ENCODE measurements at places on chromosomes 11 and 22.

DNA sequence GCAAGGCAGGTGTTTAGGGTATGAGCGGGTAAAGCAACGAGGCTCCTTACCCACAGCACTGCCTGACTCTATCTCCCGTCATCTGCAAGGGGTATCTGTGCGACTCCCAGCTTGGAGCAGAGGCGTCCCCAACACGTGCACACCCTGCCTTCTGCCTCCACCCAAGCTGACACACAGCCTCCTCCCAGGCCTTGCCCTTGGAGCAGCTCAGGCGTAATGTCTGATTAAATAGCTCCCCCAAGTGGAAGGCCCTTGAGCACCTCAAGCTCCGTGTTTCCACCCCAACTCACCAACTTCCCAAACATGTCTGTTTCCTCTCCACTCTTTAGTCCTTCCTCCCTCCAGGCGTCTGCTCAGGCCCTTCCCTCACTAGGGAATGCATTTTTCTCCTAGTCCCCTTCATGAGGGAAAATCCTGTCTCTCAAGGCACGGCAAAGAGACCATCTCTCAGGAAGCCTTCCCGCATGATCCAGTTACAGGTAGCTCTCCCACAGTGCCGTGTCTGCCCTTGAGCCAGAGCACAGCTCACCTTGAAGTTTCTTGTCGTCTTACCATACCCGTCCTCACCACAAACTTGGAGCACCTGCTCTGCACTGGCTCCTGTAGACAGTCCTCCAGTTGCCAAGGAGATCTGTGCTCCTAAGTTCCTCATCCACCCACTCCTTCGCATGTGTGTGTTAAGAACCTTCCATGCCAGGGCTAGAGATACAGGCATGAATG lies 15.8 kb downstream of the CYB5R2 start:
- DNase-seq = no peak

GRCh38 chr11:35564245-35564595 lies 38.8 kb upstream of the PAMR1 start:
- DNase-seq = no peak

GRCh38 chr11:64592656-64593055 lies 1.6 kb downstream of the SLC22A12 start:
- DNase-seq = no peak

DNA sequence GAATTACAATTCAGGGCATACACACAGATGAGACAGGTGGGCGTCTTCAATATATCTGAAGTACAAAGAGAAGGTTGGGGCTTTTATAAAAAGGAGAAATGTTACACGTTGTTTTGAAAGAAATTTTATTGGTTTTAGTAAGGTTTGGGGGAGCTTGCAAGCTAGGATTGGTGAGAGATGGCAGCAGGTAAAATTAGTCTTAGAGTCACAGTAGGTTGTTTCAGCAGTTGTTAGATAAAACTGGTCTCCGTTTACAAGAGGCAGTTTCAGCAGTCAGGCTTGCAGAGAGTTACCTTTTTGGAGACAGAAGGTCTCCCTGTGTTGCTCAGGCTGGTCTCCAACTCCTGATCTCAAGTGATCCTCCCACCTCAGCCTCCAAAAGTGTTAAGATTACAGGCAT lies 2.4 kb upstream of the SAAL1 start:
- no peak for DNase-seq

DNA sequence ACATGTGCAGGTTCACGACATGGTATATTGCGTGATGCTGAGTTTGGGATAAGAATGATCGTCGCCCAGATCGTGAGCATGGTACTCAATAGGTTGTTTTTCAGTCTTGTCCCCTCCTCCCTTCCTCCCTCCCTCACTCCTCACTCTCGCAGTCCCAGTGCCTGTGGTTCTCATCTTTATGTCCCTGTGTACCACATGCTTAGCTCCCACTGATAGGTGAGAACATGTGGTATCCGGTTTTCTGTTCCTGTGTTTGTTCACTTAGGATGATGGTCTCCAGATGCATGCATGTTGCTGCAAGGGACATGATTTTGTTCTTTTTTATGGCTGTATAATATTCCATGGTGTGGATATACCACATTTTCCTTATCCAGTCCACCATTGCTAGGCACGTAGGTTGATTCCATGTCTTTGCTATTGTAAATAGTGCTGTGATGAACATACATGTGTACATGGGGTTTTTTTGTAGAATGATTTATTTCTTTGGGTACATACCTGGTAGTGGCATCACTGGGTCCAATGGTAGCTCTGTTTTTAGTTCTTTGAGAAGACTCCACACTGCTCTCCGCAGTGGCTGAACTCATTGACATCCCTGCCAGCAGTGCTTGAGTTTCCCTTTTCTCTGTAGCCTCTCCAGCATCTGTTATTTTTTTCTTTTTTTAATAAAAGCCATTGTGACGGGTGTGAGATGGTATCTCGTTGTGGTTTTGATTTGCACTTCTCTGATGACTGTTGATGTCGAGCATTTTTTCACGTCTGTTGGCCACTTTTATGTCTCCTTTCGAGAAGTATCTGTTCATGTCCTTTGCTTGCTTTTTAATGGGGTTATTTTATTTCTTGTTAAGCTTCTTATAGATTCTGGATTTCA lies 16.4 kb downstream of the ZBED4 start:
- no peak for DNase-seq

DNA sequence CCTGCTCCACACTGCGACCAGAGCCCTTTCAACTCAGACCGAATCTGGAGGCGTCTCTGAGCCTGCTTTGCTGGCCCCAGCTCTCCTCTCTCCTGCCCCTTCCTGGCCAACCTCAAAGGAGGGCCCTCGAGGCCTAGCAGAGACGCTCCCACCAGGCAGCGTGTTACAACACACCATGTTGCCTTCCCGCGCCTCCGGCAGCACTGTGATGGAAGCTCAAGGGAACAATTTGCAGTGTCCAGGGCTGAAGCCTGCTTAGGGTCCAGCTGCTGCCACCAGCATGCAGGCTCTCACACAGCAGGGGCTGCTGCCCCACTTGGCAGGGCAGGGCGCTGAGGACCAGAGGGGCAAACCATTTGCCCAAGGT lies 18.4 kb downstream of the LINC01488 start:
- DNase-seq = no peak

- DNase-seq = no peak
Measured at GRCh38 chr11:105381941-105382340, 227.9 kb upstream of the GRIA4 start.

GRCh38 chr11:68541991-68542390 lies 81.4 kb downstream of the PPP6R3 start:
- DNase-seq = no peak

DNA sequence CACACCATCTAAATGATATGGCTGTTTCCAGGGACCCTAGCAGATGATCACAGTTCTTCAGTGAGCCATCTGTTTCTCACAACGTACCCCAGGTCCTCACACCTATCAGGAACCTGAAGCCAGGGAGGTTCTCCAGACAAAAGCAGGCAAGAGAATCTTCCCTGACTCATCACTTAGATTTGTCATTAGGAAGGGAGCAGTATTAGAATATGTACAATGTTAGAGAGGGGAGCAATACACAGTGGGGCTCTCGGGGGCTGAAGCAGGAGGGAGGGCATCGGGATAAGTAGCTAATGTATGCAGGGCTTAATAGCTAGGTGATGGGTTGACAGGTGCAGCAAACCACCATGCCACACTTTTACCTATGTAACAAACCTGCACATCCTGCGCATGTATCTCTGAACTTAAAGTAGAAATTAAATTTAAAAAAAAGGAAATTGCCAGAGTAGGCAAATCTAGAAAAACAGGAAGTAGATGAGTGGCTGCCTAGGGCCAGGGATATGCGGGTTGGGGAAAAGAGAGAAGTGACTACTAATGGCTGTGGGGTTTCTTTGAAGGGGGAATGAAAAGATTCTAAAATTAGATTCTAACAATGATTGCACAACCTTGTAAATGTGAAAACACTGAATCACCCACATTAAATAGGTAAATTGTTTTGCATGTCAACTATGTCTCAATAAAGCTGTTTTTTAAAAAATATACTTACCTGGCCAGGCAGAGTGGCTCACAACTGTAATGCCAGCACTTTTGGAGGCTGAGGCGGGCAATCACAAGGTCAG lies 14.4 kb downstream of the C22orf42 start:
- no peak for DNase-seq

- DNase-seq = no peak
Measured at GRCh38 chr11:44377121-44377520, 67.2 kb upstream of the ALX4 start.

DNA sequence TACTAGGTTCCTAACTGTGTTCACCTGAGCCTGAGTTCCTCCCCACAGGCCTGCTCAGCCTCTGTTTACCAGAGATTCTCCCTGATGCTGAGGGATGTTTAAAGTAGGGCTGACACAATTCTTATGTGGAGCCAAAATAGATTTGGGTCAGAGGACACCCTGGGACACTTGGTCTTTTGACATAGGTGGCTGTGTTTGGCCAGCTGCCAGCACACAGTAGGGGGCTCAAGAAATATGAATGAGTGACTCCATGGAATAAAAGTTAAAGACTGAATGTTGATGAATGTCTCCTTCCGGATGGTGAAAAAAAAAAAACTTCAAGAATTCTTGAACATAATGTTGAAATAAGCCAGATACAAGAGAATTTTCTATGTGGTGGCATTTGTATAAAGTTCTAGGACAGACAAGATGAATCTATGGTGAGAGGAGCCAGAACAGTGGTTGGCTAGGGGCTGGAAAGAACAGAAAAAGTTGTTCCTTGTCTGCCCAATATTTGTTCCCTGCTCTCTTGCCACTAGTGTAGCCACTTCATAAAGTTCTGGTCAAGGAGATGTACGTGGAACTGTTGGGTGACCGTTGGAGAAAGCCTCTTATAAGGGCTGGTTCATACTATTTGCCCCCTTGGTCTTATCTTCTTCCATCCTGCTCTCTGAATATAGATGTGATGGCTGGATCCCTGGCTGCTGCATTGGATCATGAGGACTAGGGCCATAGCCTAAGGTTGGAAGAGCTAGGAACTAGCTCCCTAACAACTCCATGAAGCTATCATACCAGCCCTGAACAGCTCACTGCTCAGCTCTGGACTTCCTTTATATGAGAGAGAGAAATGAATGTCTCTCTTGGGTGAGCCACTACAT lies 40.3 kb upstream of the SMTN start:
- no peak for DNase-seq

DNA sequence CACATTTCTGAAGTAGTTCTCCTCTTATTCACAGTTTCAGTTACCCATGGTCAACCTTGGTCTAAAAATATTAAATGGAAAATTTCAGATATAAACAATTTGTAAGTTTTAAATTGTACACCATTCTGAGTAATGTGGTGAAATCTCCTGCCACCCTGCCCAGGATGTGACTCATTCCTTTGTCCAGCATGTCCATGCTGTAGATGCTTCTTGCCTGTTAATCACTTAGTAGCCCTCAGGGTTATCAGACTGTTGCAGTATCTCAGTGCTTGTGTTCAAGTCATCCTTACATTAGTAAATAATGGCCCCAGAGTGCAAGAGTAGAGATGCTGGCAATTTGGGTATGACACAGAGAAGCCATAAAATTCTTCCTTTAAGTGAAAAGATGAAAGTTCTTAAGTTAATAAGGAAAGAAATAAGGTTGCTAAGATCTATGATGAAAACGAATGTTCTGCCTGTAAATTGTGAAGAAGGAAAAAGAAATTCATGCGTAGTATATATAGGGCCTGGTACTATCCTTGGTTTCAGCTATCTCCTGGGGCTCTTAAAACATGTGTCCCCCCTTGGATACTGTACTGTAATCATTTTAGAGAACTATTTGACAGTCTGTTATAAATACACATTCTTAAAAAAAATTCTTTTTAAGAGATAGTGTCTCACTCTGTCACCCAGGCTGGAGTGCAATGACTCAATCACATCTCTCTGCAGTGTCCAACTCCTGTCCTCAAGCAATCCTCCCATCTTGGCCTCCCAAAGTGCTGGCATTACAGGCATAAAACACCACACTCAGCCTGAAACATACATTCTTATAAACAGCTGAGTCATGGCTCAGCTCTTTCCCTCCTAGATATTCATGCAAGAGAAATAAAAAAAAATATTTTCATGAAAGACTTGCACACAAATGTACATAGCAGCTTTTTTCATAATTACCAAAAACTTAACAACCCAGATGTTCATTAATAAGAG lies 31.3 kb downstream of the MTNR1B start:
- no peak for DNase-seq
